ENCODE measurements at places on chromosomes 5 and 9. TPM values are rescaled to one million over a fixed set of nuclear protein-coding genes. Genes with fewer than 3 reads are reported as not detected.
A peak's percentile ranks its signal among the peaks of the same experiment; 100 is the strongest.

The NOXA1 gene
- total RNA-seq: 6.9 TPM

The FAM81B gene
- total RNA-seq: not detected

DNA sequence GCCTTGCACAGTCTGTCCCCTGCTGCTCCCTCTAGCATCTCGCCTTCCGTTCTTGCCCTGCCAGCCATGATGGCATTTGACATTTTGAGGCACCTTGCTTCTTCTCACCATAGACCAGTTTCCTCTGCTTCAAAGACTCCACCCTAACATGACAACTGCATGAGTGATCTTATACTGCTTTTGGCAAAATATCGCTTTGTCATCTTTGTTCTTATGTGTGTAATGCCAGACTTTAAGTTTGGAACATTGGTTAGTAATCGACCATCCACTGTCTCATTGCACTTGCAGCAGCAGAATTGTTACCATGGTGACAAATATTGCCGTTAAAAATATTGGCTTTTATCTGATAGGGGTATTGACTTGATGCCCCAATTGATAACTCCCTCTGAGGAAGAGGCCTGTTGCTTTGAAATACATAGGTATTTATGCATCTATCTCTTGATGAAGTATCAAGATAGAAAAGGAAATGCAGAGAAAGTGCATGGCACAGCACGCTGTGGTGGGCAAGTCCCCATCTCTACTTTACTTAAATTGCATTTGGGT lies 6.8 kb downstream of the GARIN3 start:
- no peak for DNase-seq

- DNase-seq: no peak
Observed at GRCh38 chr5:60259730-60260129, 366.2 kb upstream of the PDE4D start.

GRCh38 chr9:38207247-38207778 lies 138.3 kb upstream of the SHB start:
- no peak for DNase-seq

- no peak for DNase-seq
Observed at GRCh38 chr9:129264388-129264787, 86.3 kb upstream of the IER5L start.

GRCh38 chr9:134595014-134595413 lies 46.6 kb upstream of the COL5A1 start:
- peak; percentile 48 for DNase-seq

GRCh38 chr9:20702570-20702969 lies 18.5 kb downstream of the FOCAD start:
- no peak for DNase-seq

GRCh38 chr5:80987078-80987766 lies 27.1 kb downstream of the RASGRF2 start:
- DNase-seq: no peak

DNA sequence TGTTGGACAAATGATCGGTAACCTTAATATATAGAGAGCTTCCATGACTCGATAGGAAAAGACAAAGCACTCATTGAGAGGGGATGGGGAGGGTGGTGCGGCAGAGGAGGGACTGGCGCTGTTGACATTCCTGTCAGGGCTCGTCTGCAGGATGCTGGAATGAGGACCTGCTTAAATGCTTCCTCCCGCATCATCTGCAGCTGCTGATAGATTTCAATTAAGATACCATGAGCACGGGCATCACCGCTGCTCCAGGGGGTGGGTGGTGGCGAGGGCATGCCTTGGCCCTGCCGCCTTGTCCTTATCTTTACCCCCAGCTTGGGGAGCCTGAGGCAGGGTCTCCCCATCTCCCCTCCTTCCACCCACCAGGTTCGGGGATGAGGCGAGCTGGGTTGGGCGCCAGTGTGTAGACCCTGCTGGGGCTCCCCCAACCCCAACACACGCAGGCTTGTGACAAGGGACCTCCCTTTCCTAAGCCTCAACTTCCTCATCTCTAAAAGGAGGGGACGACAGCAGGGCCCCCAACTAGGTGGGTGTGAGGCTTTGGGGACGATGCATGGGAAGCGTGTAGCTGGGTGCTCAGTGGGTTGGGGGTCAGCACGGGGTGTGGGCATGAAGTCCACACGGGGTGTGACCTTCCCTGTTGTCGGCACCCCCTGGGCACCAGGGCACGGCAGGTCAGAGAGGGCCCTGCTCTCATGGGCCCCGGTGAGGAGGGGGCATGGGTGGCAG lies 11.7 kb upstream of the QRFP start:
- no peak for DNase-seq

- DNase-seq: no peak
Observed at GRCh38 chr5:96315431-96315830, 117.6 kb downstream of the PCSK1 start.
